ENCODE measurements at places on chromosomes 16 and 17.

DNA sequence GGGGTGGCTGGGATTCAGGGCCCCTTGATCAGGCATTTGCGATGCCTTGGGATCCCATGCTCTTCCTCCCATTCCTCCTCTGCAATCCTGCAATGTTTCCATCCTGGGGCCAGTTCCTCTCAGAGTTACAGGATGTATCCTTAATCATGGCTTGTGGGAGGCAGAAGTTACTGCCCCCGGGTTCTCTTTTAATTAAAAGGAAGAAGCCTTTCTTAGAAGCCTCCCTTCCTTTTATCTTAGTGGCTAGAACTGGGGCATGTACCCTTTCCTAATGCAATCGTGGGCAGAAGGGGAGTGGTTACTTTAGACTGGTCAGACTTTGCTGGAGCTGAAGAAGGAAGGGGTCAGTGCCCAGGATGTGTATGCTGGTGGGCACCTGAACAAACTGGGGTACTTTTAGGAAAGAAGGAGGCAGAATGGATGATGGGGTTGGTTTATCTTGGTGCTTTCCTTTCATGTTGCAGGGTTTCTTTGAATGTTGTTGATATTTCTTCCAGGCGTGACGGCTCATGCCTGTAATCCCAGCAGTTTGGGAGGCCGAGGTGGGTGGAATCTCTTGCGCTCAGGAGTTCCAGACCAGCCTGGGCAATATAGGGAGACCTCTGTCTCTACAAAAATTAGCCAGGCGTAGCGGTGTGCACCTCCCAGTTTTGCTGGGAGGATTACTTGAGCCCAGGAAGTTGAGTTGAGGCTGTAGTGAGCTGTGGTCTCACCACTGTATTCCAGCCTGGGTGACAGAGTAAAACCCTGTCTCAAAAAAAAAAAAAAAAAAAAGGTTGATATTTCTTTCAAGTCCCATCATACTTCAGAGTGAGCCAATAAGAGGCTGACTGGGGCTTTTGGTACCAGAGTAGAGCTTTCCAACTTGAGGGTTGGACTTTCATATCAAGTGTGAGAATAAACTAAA lies 13.2 kb upstream of the SPN start:
- H3K4me1 ChIP-seq = peaks cover 2% of the 10 kb centered on the region
- H3K4me3 ChIP-seq = no peak overlapping the region
- DNase-seq = no peak
- H3K27ac ChIP-seq = no peak overlapping the region

DNA sequence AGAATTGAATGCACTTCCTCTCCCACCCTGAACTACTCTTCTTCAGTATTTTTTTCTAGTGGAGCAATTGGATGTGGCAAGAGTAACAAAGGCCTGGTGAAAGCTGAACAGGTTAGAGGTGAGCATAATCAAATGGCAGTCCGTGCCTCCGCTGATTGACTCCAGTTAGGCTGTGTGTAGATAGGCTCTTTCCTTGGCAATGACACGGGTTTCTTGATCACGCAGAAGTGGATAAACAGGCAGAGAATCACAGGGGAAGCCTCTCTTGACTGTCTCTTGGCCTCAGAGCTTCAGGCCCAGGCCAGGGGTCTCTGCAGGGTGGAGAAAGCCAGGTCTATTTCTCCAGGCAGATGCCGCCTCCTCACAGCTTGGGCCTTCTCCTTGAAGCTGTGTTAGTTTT lies 4.2 kb downstream of the CD300LB start:
- no peaks in the 10 kb centered on the region for H3K36me3 ChIP-seq
- no peaks in the 10 kb centered on the region for H3K4me1 ChIP-seq
- no peak for DNase-seq
- H3K4me3 ChIP-seq = no peak overlapping the region

- no peaks in the 10 kb centered on the region for H3K36me3 ChIP-seq
- no peaks in the 10 kb centered on the region for H3K4me1 ChIP-seq
- no peak for DNase-seq
- H3K27me3 ChIP-seq = no peaks in the 10 kb centered on the region
Measured at GRCh38 chr16:23920899-23921298, 85.1 kb downstream of the PRKCB start.

GRCh38 chr17:79752175-79752574 lies 21.4 kb downstream of the ENPP7 start:
- DNase-seq = no peak
- H3K4me3 ChIP-seq = no peak overlapping the region
- H3K27ac ChIP-seq = no peak overlapping the region
- H3K36me3 ChIP-seq = no peaks in the 10 kb centered on the region
- peaks cover 8% of the 10 kb centered on the region for H3K27me3 ChIP-seq

DNA sequence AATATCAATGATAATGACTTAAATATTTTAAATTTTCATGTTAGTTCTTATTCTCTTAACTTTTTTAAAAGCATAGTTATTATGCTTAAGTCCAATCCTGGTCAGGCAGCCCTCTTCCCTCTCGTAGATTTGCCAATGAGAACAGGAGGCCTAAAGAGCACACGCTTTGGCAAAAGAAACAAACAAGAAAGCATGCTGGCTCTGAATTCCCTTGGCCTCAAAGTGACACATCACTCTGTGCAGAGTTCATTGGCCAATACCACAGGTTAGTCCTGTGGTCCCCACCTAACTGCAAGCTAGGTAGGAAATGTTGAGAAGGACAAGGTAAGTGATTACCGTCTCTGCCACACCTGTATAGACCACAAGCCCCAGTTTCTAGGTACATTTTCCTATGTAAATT lies 61.5 kb downstream of the MYO1D start:
- H3K4me1 ChIP-seq = no peaks in the 10 kb centered on the region
- no peak overlapping the region for H3K27ac ChIP-seq
- H3K36me3 ChIP-seq = no peaks in the 10 kb centered on the region
- no peak for DNase-seq
- H3K27me3 ChIP-seq = no peaks in the 10 kb centered on the region
- no peak overlapping the region for H3K4me3 ChIP-seq

GRCh38 chr17:4850246-4850645 lies 17.1 kb downstream of the MINK1 start:
- no peak for DNase-seq
- H3K27ac ChIP-seq = no peak overlapping the region
- H3K4me3 ChIP-seq = no peak overlapping the region

GRCh38 chr17:66177048-66177447 lies 14.9 kb downstream of the CEP112 start:
- DNase-seq = no peak
- no peaks in the 10 kb centered on the region for H3K27me3 ChIP-seq
- H3K4me3 ChIP-seq = no peak overlapping the region

GRCh38 chr17:45686250-45686649 lies 97.9 kb upstream of the CRHR1 start:
- DNase-seq = no peak
- no peaks in the 10 kb centered on the region for H3K4me1 ChIP-seq
- H3K27ac ChIP-seq = no peak overlapping the region

DNA sequence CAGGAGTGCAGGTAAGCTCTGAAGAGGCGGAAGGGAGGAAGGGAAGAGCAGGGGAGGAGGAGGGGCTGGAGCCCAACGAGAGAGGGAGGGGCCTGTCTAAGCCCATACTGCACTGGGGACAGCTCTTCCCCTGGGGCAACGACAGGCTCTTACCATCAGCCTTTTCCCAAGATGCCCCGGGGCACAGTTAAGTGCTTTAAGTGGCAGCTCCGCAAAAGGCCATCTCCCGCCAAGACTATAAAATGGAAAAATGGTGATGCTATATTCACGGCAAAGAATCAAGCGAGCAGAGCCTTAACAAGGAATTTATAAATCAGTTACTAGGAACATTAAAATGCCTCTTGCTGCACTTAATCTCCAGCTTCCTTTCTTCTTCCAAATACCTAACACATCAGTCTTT lies 110.2 kb upstream of the NLRP1 start:
- no peaks in the 10 kb centered on the region for H3K36me3 ChIP-seq
- no peak overlapping the region for H3K4me3 ChIP-seq
- H3K27ac ChIP-seq = no peak overlapping the region
- no peaks in the 10 kb centered on the region for H3K27me3 ChIP-seq
- no peak for DNase-seq

- peaks cover 45% of the 10 kb centered on the region for H3K27me3 ChIP-seq
- no peak overlapping the region for H3K27ac ChIP-seq
- no peak overlapping the region for H3K4me3 ChIP-seq
- no peak for DNase-seq
Measured at GRCh38 chr16:54425681-54426552, 139.3 kb upstream of the IRX3 start.

DNA sequence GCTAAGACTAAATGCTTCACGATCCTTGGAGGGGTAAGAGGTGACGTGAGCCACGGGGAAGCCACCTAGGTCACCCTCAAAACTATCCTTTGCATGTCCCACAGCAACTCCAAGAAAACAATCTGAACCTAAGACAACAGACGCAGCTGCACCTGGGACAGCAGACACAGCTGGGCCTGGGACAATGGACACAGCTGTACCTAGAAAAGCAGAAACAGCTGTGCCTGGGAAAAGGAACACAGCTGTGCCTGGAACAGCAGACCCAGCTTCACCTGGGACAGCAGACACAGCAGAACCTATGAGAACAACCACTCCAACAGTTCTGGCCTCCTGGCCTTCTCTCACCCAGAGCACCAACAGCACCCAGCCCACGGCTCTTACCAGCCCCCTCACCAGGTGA lies 11.7 kb upstream of the CD300LD start:
- H3K27ac ChIP-seq = no peak overlapping the region
- no peak overlapping the region for H3K4me3 ChIP-seq
- H3K27me3 ChIP-seq = no peaks in the 10 kb centered on the region
- H3K36me3 ChIP-seq = no peaks in the 10 kb centered on the region
- no peak for DNase-seq

- no peak overlapping the region for H3K27ac ChIP-seq
- H3K4me1 ChIP-seq = peaks cover 3% of the 10 kb centered on the region
- DNase-seq = no peak
Measured at GRCh38 chr16:72819345-72819744, 228.6 kb downstream of the ZFHX3 start.

DNA sequence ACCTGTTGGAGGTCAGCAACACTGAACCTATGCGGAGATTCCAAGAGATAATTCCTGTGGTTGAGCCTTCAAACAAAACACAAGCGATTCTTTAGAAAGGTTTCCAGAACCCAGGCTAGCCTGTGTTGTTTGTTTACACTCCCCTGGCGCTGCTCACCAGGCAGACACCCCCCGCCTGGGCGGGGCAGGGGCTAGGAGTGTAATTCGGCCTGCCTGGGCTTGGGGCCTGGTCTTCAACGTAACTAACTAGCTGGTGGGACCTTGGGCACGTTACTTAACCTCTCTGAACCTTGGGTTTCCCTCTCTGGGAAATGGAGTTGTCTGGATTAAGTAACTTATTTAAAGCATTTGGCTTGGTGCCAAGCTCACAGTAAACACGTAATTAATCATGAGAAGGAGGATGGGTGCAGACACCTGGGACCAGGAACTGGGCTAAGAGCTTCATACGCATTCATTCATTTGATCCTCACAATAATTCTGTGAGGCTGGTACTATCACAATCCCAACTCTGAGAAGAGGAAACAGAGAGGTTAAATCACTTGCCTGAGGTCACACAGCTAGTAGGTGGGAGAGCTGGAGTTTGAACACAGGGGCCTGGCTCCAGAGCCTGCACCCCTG lies 7.6 kb upstream of the ARHGAP27 start:
- no peak for DNase-seq
- no peak overlapping the region for H3K27ac ChIP-seq
- H3K27me3 ChIP-seq = no peaks in the 10 kb centered on the region
- H3K4me3 ChIP-seq = no peak overlapping the region

DNA sequence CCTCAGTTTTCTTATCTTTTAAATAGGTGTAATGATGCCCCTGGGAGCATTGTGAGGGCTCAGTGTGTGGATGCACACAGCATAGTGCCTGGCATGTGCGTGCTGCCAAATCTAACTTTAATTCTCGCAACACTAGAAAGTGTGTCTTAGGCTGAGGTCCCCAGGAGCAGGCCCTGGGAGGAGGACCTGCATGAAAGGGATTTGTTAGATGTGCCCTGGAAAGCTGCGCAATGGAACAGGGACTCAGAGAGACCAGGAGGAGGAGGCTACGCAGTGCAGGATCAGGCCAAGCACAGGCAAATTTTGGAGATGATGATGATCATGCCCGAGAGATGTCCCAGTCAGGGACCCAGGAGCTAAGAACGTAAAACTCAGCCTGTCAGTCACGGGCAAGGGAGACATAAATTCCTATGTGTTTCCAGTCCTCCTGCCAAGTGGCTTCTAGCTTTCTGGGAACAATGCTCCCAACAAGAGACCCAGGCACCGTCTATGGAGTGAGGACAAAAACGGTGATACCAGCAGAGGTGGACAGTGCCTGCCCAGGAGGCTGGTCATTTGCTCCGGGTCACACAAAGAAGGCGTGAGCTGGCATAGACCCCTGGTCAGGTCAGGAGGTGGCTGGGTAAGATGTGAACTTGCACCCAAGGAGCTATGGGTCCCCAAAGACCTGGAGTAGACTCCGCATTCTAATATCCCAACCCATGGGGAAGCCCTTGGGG lies 352.2 kb upstream of the TNRC6C start:
- no peak overlapping the region for H3K27ac ChIP-seq
- no peak overlapping the region for H3K4me3 ChIP-seq
- DNase-seq = no peak
- no peaks in the 10 kb centered on the region for H3K36me3 ChIP-seq

DNA sequence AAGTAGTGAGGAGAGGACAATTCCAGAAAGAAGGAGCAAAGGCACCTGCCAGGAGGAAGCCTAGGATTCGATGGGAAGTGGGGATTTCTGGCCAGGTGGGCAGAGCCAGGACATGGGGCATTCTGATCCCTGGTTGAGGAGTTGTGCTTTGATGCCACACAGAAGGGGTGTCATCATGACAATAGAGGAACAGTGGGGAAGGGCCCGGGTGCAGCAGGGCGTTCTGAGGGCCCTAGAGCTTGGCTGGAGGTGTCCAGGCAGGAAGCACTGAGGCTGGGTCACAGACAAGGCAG lies 4.3 kb downstream of the EVPLL start:
- no peaks in the 10 kb centered on the region for H3K27me3 ChIP-seq
- no peak for DNase-seq
- H3K27ac ChIP-seq = no peak overlapping the region
- H3K36me3 ChIP-seq = no peaks in the 10 kb centered on the region

DNA sequence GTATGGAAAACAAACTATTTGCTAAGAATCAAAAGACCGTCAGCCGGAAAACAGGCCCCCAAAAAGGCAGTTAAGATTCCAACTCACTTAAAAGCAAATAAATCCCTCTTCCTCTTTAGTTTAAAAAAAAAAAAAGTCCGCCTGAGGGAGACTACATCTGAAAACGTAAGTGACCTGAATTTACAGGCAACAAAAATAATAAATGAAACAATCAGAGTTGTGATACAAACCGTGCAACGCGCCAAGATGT lies 1.1 kb downstream of the KANSL1 start:
- H3K27me3 ChIP-seq = no peaks in the 10 kb centered on the region
- H3K27ac ChIP-seq = peak overlapping the region; percentile 99
- no peak for DNase-seq
- H3K4me1 ChIP-seq = peaks cover 14% of the 10 kb centered on the region
- peaks cover 22% of the 10 kb centered on the region for H3K36me3 ChIP-seq

DNA sequence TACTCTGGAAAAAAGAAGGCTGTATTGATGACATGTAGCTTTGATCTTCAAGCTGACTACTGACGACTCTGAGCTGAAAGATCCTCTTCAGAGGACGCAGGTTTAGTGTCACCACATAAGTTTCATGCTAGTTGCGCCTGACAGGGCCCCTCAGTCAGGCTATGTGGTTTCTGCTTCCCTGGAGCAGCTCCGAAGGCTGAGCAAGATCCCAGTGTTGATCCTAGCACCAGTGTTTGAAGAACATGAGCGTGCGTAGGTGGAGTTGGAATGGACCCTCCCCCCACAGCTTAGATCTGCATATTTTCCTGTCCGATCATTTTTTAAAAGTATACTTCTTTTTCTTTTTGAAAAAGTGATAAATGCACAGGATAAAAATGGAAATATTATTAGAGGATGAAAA lies 17.3 kb downstream of the BANP start:
- no peak overlapping the region for H3K4me3 ChIP-seq
- no peaks in the 10 kb centered on the region for H3K27me3 ChIP-seq
- peaks cover 2% of the 10 kb centered on the region for H3K36me3 ChIP-seq
- no peaks in the 10 kb centered on the region for H3K4me1 ChIP-seq

All from neuronal stem cell (in vitro differentiated cells).